ENCODE measurements at places on chromosomes 12 and 14.

- DNase-seq: no peak
Measured at GRCh38 chr12:72509891-72510290, 237.7 kb downstream of the TRHDE start.

- no peak for DNase-seq
Measured at GRCh38 chr12:95495433-95495832, 21.5 kb downstream of the METAP2 start.

DNA sequence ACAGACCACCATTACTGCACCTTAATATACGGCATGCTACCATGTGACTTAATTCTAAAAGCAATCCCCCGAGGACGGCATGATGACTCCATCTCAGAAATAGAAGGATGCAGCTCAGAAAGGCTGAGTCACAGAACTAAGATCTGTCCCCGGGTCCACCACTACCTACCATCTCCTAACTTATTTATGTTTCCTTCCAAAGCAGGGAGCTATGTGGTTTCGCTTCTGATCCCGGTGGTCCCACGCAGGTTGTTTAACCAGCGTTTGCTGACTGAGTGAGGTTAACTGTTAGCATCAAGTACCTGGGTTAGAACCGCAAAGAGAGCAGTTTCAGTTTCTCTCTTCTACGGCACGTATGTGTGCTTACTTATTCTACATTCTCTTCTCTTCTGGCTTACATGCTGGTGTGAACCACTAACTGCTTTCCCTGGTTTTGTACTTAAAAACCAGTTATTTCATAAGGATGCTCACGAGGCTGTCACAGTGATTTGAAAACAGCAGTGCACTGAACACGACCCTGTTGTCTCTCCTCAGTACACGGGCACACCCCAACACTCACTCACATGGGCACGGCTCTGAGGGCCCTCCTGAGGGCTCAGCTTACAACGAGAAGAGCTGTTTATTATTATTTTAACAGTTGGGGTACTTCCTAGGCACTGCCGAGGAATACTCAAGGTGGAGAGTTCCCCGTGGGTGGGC lies 66.7 kb downstream of the CCDC88C start:
- DNase-seq: no peak

DNA sequence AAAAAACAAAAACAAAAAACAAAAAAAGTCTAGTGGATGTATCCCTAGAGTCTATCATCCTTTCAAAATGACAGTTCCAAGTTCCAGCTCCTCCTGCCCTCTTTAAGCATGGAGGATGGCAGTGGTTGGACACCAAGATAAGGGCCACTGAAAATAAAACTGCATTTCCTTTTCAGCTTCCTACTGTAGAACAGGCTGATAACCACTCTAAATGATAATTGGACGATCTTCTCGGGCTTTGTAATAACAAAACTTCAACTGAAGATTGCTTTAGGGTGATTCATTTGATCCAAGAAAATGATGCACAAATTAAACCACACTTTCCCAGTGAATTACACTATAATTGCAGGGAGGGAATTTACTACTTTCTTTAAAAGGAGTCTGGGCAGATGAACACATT lies 42.2 kb upstream of the CRACR2A start:
- no peak for DNase-seq

GRCh38 chr12:71430756-71431155 lies 8.8 kb upstream of the LGR5 start:
- DNase-seq: no peak

GRCh38 chr14:31592631-31593030 lies 31.4 kb downstream of the NUBPL start:
- DNase-seq: no peak

DNA sequence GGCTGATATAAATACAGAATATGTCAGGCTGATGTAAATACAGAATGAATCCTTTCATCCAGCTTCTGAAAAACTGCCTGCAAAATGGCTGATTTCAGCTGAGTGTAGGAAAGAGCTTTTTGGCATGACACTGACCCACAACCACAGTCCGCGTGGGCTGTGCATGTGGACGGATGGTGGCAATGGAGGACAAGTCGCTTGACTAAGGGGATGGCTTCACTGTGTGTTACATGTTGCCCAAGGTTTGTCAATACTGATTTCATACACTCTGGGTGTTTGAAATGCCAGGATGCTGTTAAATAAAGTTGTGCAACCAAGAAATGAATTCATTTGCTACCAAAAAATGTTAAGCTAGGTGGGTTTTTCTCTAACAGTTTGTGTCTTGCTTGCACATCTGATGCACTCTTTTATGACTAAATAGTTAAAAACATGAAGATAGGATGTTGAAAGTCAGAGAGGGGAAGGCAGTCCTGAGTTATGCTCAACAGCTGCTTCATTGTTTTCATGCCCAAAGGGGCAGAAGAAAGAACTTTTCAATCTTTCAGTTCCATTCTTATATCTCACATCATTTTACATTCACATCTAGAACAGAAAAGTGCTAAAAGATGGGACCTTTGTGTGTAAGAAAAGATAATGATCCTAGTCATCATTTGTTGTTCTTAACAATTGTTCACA lies 36.5 kb upstream of the OVCH1 start:
- DNase-seq: no peak

DNA sequence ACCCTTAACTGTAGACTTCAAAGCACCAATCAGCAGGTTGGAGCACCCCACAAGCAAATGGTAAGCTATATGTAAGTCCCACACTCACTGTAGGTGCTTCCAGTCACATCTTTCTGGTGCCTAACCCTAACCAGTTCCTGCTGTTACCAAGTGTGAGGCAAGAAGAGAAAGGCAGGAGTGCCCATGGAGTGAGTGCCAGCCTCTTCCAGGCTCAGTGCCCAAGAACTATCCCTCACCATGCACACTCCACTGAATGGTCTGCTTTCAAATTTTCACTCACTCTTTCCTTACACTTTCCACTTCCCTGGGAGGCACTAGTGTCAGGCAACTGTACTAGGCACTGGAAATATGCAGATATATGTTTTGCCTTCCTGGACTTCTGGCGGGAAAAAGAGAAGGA lies 62.2 kb upstream of the ZDHHC17 start:
- DNase-seq: no peak

DNA sequence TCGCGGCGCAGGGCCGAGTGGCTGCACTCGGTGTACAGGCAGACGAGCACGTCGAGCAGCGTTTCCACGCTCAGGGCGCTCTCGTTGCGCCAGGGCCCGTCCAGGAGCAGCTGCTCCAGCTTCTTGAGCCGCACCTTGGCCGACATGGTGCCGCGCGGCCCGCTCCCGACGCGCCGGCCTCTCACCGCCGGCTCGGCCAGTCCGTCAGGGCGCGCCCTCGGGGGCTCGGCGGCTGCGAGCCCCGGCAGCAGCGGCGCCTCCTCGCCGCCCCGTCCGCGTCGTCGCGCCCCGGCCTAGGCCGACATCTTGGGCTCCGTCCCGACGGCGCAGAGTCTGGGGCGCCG lies 349 bp downstream of the CDC42BPB start:
- DNase-seq: no peak

GRCh38 chr12:23049180-23049579 lies 424.2 kb downstream of the ETNK1 start:
- no peak for DNase-seq

DNA sequence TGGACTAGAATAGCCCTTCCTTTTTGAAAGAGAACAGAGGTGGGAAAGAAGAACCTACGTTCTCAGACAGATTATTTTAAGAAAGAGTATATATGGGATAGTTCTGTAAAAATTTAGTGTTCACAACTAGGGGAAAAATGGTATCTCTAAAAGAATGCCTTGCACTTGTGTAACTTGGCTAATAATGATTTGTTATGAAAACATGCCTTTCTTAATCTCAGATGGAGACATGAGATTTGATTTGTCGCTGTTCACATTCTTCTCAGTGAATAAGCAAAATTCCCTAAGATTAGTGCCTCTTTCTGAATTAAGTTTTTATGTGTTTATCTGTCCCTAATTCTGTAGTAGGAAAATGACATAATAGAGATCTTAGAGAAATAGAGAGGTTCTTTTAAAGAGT lies 100.8 kb downstream of the USP15 start:
- no peak for DNase-seq

DNA sequence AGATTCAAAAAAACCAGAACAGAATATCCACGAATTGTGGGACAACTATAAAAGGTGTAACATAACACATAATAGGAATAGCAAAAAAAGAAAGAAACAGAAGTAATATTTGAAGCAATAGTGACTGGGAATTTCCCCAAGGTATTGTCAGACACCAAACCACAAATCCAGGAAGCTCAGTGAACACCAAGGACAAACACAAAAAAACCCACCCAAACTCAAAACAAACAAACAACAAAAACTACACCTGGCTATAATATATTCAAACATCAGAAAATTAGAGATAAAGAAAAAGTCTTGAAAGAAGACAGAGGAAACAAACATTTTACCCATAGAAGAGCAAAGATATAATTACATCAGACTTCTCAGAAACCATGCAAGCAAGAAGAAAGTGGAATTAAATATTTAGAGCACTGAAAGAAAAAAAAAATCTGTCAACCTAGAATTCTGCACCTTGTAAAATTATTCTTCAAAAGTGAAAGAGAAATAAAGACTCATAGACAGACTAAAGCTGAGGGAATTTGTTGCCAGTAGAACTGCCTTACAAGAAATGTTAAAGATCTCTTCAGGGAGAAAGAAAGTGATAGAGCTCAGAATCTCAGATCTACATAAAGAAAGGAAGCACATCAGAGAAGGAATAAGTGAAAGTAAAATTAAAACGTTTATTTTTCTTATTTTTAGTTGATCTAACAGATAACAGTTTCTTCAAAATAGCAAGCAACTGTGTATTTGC lies 12.1 kb upstream of the HMGA2 start:
- no peak for DNase-seq

DNA sequence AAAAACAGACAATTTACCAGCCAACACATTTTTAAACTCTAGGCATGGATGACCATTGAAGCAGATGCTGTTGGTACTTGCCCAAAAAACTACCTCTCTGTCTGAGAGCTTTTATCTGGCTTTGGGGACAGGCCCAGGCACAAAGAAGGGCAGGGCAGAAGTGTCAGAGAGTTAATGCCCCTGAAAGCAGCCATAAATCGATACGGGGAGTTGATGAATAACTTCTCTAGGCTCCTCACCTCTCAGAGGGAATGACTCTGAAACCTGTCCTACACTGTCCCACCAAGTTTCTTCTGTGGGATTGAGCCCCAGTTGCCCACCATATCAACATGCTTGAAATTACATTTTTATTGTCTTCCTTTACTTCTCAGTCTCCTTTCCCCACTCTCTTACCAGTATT lies 113.0 kb upstream of the DAAM1 start:
- no peak for DNase-seq

DNA sequence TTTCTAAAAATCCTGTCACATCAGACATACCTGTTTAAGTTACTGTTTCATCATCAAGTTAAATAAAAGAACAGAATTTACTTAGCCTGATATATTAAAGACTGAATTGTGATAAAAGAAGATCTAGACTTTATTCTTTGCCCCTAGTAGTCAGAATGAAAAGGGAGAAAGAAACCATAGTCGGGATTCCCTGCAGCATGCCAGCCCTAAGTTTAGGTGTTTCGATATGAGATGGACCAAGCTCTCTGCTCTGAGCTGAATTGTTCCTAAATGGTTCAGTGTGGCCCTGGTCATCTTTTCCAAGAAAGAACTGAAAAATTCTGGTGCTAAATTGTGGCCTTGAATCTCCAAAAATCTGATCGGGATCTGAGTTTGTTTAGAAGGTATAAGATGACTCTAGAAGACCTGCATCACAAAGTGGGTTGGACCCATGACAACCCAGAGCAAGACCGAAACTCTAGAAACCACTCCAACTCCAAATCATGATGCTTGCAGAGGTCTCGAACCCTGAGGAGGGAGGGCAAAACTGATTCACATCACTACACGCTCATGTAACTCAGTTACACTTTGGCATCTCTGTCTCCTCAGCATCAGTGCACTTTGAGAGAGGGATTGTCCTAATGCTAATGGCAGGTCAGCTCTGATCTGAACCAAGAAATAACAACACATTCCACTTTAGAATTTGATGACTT lies 15.7 kb downstream of the PTGER2 start:
- no peak for DNase-seq

- no peak for DNase-seq
Measured at GRCh38 chr14:102899516-102899900, 23.0 kb upstream of the AMN start.

- DNase-seq: no peak
Measured at GRCh38 chr12:108641446-108642268, 8.0 kb upstream of the SELPLG start.

DNA sequence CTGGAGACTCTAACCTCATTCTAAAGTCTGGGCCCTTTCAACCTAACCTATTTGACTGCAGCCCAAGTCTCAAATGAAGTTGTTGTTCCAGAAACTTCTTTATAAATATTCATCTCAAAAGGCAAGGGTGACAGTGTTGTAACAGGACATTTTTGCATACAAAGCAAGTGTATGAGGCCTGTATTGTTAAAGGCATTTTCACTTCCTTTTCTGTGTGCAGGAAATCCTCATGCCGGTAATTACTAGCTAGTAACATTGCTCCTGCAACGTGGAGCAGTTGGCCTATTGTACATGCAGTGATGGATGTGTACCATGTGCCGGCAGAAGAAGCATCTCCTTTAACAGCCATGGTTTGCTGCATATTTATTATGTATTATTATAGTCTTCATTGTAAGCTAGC lies 156.5 kb upstream of the RMST start:
- DNase-seq: no peak

- DNase-seq: peak; percentile 83
Measured at GRCh38 chr14:96104469-96105057, 65.4 kb downstream of the C14orf132 start.

DNA sequence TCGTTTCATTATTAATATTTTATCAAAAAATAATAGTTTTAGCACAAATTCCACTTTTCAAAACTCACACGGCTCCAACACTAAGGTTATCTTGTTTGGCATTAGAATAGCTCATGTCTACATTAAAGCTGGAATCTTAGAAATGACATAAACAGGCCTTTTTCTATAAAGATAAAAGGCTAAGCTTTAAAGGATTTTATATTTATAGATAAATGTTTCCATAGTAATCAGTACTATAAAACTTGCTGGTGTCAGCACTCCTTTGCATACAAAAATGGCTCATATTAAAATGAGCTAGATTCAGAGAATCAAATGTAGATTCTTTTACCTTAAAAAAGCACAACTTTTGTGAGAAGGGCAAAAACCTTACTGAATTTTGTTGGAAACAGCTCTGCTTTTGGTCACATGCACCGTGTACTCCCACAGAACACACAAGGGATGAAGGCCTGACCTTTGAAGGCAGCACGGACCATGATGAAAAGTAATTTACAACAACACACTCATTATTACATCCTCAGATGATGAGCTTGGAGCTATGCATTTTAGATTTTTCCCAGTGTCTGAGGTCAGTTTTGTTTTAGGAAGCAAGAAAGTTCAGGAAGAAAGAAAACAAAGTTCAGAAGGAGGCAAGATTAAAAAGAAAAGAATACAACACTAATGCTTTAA lies 202.8 kb downstream of the BCAT1 start:
- DNase-seq: no peak

DNA sequence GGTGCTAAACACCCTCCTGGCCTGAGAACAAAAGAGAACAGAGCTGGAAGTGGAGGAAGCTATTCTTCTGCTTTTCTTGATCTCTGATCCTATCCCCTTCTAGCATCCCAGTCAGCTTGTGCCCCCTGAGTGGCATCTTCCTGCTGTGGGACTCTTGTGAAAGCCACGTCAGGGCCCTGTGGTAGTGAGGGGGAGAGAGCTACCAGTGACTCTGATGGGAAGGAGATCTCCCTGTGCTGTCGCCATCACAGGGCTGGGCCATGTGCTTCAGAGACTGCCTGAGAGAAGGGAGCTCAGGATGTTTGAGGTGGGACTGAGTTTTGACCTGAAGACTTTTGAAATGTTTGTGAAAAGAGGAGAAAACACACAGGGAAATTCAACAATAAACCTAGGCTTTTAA lies 107.6 kb upstream of the FUT8 start:
- no peak for DNase-seq

GRCh38 chr14:79783041-79783440 lies 428.3 kb downstream of the DIO2 start:
- DNase-seq: no peak
